ENCODE measurements at places on chromosomes 1 and 21.

DNA sequence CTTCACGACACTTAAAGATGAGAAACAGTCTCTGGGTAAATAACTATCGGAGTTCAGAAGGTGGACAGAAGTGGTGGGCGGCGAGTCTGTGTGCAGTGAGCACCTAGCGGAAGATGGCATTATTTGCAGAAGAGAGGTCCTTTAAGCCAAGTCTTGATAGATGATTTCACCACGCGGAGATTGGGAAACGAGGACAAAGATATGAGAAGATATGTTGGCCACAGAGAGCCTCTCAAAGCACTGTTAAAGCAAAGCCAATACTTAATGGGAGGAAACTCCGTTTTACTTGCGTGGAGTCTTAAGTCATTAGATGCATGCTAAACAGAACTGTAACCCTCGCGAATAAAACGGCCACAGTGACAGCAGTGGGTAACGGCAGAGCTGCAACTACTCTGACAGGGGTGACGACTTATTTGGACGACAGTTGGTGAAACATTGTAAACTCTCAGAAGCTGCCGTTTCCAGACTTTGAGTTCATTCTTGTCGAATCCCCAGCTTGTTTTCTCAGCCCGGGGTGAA, 577 bp upstream of the CEP350 start:
- DNase-seq, result peak; percentile 14

DNA sequence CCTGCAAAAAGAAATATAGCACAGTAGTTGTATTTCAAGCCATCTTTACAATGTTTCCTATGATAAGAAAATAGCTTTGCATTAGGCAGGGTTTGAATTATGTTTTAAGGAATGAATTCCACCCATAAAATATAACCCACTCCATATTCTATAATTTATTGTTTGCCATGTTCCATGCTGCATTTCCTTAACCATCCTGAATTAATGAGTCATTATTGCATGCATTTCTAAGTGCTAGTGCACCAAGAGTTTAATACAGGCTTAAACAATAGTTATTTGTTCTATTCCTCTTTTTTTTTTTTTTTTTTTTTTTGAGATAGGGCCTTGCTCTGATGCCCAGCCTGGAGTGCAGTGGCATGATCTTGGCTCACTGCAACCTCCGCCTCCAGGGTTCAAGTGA, 45.2 kb downstream of the MIGA1 start:
- DNase-seq, result no peak

DNA sequence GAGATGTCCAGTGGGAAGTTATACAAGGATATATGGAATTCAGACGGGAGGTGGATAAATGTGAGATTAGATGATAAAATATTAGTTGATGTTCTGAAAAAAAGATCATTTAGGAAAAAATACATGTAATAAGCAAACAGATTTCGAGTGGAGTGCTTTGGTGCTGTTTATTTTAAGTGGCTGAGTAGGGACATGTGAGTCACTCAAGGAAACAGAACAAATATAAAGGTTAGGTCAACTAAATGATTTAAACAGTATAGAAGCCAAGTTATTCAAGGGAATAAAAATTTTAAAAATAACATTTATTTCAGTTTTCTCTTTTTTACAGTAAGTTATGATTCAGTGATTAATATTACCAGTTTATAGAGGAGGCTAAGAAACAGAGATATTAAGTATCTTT, 1046.7 kb upstream of the B3GALT2 start:
- no peak for DNase-seq

DNA sequence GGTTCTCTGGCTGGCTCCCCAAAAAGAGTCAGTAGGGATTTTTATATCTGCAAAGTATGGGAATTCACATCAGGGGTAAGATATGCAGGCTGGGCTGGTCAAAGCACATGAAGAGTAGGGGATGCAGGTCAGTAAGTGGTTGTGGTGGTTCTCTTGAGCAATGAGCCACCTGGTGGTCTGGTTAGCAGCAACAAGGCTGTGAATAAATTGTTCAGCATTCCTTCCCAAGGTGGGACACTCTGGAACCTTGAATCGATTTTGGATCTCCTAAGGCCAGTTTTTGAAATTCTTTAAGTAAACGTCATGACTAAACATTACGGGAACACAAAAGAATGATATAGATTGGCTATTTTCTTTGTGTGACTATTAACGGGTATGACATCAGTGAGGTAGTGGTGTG, 563.0 kb upstream of the NEGR1 start:
- DNase-seq, result no peak

DNA sequence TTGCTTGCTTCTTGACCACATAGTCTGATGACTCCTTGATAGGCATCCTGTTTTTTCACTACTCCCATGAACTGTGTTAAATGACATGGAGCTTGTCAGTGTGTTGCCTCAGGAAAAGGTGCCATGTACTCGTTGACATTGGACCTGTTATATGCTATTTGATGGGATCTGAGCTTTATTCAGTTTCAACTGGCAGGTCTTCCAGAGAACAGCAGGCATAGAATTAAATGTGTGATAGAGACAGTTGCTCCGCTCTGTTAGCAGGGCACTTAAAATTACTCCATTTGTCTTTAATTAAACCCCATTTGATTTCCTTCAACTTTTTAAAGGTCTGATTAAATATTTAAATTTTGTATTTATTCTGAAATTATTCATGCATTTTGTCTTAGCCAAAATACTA, 189.7 kb upstream of the ADGRL4 start:
- DNase-seq, result no peak

DNA sequence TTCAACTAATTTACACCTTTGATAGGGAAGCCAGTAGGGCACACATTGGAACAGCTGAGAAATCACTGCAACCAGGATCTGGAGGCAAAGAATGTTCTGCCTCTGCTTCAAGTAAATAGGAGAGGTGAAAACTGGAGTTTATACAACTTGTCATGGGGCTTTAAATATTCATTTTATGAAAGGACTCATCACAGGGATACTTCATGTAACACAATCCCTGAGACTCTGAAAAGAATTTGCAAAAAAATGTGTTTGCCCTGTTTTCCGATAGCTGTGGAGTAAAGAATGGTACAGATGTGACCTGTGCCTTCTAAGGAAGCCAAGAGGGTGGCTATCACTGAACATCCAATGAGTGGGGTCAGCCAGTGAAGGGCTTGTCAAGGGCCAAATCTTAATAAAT, 152.0 kb downstream of the LMX1A start:
- DNase-seq, result no peak

- no peak for DNase-seq
Observed at GRCh38 chr1:160705742-160706141, 5.9 kb downstream of the CD48 start.

- no peak for DNase-seq
Observed at GRCh38 chr1:228259368-228259894, 51.6 kb downstream of the OBSCN start.

GRCh38 chr1:3616861-3617260, 5.6 kb upstream of the MEGF6 start:
- no peak for DNase-seq

- DNase-seq, result no peak
Observed at GRCh38 chr1:57089855-57090254, 124.0 kb upstream of the C8B start.

- no peak for DNase-seq
Observed at GRCh38 chr1:53783056-53783455, 44.1 kb upstream of the GLIS1 start.

GRCh38 chr21:44699502-44700001, 2.6 kb downstream of the KRTAP10-12 start:
- DNase-seq, result no peak

DNA sequence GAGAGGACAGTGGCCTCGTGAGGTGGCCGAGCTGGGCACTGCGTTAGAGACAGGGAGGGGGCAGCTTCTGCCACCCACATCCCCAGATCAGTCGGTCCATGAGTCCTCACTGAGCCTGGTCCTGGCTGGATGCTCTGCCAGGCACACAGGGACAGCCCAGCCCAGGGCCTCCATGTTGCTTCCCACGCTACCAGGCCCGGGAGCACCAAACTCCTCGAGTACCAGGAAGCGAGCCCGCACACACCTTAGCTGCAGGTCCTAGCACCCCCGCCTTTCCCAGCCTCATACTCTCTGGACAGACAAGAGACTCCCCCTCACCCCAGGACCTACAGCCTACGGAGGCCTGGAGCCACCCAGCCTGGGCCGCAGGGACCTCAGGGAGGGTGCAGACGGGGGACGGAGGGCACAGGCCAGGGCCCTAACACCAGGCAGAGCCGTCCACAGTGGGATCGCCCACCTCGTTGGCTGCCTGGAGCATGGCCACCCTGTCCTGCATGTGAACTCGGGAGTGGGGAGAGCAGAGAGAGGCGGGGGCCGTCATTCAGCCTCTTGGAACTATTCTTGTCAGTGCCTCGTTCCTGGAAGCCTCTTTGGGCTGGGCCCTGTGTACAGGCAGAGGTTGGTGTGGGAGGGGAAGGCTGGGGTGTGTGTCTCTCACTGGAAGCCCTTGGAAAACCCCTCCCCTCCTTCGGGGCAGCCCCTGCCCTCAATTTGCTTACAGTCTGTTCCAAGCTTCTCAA, 90.9 kb upstream of the RUNX3 start:
- DNase-seq, result no peak

GRCh38 chr1:52667984-52668383, 30.2 kb downstream of the COA7 start:
- DNase-seq, result no peak

GRCh38 chr1:236677641-236678235, 8.6 kb upstream of the ACTN2 start:
- DNase-seq, result no peak

- DNase-seq, result no peak
Observed at GRCh38 chr1:218281285-218281684, 3.8 kb upstream of the RRP15 start.

- DNase-seq, result peak; percentile 77
Observed at GRCh38 chr1:202615501-202616354, 94.5 kb downstream of the SYT2 start.

- DNase-seq, result no peak
Observed at GRCh38 chr1:6268415-6268814, 7.5 kb upstream of the GPR153 start.

DNA sequence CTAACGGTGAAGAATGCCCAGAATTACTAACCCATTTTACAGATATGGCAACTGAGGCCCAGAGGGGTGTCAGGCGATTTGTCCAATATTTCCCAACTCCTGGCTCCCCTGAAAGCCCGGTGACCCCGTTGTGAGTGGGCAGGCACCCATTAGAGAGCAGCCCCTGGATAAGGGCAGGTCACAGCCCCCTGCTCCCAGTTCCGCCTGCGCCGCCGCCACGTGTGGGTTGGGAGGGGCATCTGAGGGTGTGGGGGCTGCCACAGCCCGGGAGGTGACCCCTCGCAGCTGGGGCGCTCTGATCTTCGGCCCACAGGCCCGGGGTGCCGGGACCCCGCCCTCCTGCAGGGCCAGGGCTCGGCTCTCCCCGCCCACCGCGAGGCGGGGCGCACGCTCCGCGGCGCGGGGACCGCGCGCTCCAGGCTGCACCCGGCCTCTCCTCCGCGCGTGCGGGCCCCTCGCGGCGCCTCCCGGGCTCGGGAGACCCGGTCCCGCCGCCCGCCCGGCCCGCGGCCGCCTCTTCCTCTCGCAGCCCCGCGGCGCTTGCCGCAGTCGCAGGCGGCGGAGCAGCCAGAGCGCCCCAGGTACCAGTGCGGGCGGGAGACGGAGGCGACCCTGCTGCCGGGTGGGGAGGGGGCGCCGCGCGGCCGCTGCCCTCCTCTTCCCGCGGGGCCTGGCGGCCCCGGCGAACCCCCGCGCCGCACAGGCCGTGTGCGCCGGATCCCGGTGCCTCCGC, at the start of gene HTR6:
HTR6 (plus strand) TSS at position 423 of the 733 bp plus-strand sequence. CDS start 879 bp downstream, outside the sequence.
- DNase-seq, result no peak

DNA sequence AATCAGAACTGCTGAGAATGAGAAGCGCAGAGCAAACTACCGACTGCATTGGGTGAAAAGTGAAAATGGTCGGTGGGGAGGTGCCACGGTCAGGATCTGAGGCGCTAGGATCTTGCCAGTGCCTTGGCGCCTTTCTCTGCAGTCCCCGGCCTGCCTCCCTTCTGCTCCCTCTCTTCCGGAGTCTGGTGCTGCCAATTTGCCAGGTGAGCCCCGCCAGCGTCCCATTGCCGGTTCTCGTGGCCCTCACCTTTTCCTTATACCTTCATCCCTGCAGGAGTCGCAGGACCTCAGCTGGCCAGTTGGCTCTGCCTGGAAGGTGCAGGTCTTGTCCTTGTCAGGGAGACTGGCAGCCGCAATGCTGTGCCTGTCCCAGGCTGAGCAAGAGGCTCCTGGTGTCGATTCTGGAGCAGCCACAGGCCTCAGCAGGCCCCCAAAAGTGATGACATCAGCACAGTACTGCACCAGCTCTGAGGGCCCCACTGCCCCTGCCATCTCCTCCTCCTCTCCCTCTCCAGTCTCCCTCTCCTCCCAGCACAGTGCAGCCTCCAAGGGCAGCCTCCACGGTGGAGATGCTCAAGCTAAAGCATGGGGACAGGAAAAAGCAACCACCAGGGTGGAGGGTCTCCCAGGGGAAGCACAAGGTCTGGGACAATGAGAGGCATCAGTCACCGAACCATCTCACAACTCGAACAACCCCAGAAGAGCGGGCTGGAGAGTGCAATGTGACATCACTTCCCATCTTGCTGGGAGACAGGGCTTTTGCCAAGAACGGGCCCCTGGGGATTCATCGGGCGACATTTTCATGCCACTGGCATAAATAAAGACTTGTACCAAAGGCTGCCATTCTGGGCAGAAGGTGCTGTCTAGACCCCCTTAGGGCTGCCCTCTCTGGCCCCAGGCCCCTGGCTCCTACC, 37.1 kb upstream of the H6PD start:
- no peak for DNase-seq

DNA sequence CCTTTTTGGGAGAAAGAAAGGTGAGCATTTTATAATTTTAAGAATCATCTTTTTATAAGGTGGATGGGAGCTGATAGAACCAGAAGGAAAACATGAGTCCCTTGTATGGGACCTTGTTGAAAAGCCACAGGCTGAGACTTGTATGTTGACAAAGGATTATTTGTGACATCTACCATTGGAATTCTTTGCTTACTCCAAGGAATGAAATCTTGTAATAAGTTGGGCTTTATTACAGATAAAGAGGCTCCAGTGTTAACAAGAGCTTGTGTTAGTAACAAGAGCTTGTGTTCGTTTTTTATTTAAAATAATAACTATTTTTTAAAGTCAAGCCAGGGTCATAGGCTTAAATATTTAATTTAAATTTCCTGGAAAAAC, 201.1 kb upstream of the CHRM3 start:
- no peak for DNase-seq

- DNase-seq, result no peak
Observed at GRCh38 chr1:24506691-24507381, 4.2 kb downstream of the RCAN3 start.

Measured in fibroblast of skin of left quadriceps (primary cell).